SHP77 (cell line): ENCODE measurements at places on chromosomes 2 and 18.

GRCh38 chr2:13000664-13001363 lies 284.1 kb downstream of the TRIB2 start:
- DNase-seq = peak; percentile 29

- no peak for DNase-seq
Measured at GRCh38 chr2:158392687-158393086, 63.9 kb downstream of the CCDC148 start.

GRCh38 chr2:165899311-165899710 lies 54.3 kb downstream of the TTC21B start:
- DNase-seq = no peak

GRCh38 chr2:9641641-9642040 lies 10.8 kb upstream of the YWHAQ start:
- DNase-seq = no peak

DNA sequence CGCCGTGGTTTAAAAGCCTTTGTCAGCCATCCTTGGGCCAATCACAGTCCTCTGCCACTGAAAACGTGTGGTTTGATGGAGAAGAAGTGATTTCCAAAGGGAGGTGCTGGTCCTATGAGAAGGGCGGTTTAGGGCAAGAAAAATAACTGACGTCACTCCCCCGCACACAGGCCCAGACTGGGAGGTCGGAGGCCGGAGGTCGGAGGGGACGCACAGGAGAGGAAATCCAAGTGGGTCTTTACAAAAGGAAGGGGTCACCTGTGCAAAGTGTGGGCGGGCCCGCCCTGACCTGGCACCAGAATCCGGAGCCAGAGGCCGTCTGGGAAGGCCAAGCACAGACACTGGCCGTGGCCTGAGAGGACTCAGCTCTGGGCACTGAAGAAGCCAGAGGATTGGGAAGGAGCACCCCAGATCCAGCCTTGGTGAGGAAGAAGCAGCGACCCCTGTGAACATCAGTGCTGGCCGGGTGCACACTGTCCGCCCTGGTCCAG lies 18.0 kb upstream of the KCNG2 start:
- DNase-seq = no peak

DNA sequence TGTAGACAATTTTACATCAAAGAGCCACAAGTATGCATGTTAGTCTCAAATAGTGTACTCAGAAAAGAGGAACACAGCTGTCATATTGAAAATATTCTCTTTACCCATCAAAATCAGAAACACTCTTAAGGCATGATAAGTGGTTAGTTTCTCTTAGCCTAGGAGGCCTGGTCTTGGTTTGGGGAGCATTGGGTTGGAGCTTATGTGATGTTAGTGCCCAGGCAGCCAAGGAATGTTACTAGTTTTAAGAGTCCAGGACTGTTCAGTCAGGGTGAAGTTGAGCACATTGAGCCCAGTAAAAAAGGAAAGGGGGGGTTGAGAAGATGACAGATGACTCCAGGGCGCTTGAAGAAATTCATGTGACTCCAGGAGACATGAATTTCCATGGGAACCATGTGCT lies 340.6 kb downstream of the HRH4 start:
- no peak for DNase-seq

GRCh38 chr2:216632952-216633615 lies at the start of gene IGFBP2:
IGFBP2 (plus strand) TSS chr2:216633420; CDS start chr2:216633524, 104 bp downstream.
- DNase-seq = peak; percentile 85

DNA sequence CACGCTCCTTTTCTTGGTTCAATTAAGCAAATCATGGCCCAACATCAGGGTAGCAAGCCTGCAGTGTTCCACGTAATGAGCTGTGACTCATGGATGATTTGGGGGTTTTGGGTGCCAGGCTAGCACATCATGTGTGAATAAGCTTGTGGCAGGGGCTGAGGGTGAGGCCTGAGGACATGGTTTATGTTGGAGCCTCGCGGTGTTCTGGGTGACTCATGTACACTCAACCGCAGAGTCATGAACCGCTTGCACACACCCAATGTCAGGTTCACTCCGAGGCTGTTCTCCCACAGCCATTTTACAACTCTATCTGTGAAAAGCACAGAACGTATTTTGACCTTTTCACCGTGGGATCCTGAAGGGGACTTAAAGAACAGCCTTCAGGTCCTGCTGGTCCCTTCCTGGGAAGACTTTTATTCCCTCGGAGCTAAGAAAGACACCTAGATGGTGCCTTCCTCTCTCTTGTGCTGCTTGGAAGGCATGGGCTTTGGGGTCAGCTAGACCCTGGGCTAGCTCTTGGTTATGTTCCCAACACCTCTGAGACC lies 139.9 kb upstream of the ZEB2 start:
- DNase-seq = no peak

GRCh38 chr2:234377761-234378391 lies 119.0 kb downstream of the ARL4C start:
- no peak for DNase-seq

DNA sequence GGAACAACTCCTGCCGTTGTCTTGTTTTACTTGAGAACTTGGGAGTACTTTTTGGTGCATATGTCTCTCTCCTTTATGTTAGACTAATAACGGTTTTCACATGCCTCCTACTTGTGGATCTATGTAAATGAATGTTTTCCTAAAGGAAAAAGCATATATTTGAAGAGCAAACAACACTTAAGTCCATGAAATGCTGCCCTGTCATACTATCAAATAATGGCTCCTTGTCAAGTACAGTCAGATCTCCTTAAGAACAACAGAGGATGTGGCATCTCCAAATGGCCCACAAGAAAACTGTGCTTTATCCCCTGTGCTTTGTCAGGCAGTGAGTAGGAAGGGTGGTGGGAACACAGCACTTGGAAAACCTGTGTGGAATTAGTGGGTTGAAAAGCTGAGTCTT lies 198.2 kb downstream of the PTGR3 start:
- DNase-seq = no peak

DNA sequence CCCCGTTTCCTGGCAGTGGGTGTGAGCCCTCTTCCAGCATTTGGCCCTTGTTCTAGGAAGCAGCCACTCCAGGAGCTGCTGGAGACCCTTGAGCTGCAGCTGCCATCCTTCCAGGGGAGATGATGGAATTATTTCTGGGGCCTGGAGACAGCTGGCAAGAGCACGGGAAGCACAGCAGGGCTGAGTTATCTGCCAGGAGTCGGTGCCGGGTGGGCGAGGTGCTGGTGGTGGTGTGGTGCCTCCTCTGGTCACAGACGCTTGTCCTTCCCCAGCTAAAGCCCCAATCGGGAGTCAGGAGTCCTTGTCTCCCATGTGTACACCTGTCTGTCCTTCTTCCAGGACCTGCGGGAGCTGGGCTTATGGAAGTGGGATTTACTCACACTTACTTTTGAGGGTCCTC lies 36.0 kb downstream of the DPYSL5 start:
- no peak for DNase-seq

- peak; percentile 89 for DNase-seq
Measured at GRCh38 chr2:240434728-240435456, 571 bp upstream of the GPC1 start.
